M059J (cell line): ENCODE measurements at places on chromosomes 2 and 18. TPM values are rescaled to one million over a fixed set of nuclear protein-coding genes. Genes with fewer than 3 reads are reported as not detected.

Gene CRYGD
- not detected in 2 replicates for total RNA-seq

Gene HOXD9
- total RNA-seq, result 0.57 and 0.86 TPM in 2 replicates

Gene VWC2L
- 0.02 TPM in 1 of 2 replicates, not detected in the other for total RNA-seq

Gene GALNT3
- 0.59 and 1.9 TPM in 2 replicates for total RNA-seq

Gene UPP2
- total RNA-seq, result not detected in 2 replicates

Gene C2orf80
- not detected in 2 replicates for total RNA-seq

Gene CYS1
- total RNA-seq, result 0.10 and 0.79 TPM in 2 replicates

Gene NYAP2
- total RNA-seq, result 1.5 and 2.3 TPM in 2 replicates

Gene LOXHD1
- not detected in 2 replicates for total RNA-seq

Gene SLC8A1
- 0.91 and 1.9 TPM in 2 replicates for total RNA-seq

Gene KCTD18
- total RNA-seq, result 10.7 and 15.2 TPM in 2 replicates

Gene AGAP1
- 6.5 and 8.7 TPM in 2 replicates for total RNA-seq

Gene STEAP3
- total RNA-seq, result 9.8 and 13.9 TPM in 2 replicates

Gene REG1B
- not detected in 2 replicates for total RNA-seq

Gene CAMKMT
- total RNA-seq, result 3.4 and 6.2 TPM in 2 replicates

Gene ERFE
- total RNA-seq, result 1.6 and 5.2 TPM in 2 replicates

Gene TNFAIP6
- not detected in 2 replicates for total RNA-seq

Gene KCTD1
- 18.0 and 25.8 TPM in 2 replicates for total RNA-seq

Gene MC2R
- not detected in 2 replicates for total RNA-seq

Gene IFIH1
- total RNA-seq, result 70.9 and 90.2 TPM in 2 replicates
